ENCODE measurements at places on chromosomes 4 and X.

DNA sequence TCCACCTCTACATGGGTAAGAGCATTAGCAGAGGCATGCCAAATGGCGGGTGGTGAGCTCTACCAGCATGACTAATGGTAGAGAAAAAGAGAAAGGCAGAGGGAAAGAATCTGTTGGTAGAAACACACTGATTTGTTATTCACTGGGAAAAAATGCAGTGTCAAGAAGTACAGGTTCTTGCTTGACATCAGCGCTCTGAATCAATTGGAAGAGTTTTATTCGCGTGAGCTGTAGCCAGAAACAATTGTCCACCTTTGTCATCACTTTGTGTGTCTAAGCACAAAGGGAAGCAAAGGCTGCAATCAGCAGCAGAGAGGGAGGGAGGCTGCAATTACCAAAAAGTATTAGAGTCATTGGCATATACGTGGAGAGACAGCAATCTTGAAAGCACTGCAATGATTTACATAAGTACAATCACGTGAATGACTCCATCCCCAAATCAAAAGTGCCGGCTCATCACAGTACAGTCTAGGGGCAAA, 67.7 kb upstream of the HS3ST1 start:
- DNase-seq, result no peak

DNA sequence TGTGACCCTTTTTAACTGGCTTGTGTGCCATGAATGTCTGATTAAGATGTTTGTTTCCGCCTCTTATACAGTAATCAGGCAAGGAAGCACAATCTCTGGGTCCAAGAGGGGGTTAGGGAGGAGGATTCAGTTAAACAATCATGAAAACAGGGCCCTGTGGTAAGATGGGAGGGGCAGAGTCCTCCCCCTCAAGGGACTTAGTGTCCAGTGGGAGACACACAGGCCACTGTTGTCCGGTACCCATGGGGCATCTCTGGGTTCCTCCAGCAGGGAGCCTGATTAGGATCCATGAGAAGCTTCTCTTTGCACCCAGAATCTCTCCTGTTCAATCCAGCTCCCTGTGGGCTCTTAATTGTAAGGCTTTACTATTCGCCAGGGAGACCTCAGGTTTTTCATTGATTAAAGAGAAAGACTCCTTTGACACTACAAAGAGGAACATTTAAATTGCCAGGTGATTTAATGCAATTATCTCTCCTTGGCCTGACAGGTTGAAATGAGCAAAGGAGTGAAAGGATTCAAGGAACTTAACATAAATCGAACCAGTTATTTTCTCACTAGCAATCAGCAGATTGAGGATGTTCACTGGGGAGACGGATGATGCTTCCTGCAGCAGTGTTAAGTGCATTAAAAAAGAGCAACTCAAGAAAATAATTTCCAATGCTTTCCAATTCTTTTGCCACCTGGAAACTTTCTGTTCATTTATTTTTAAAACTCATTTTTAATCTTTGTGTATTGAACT, 225.4 kb downstream of the PTTG2 start:
- no peak for DNase-seq

GRCh38 chr4:150217808-150218207, 139.6 kb downstream of the DCLK2 start:
- DNase-seq, result no peak

- DNase-seq, result no peak
Observed at GRCh38 chr4:34046580-34046979, 2197.7 kb downstream of the ARAP2 start.

DNA sequence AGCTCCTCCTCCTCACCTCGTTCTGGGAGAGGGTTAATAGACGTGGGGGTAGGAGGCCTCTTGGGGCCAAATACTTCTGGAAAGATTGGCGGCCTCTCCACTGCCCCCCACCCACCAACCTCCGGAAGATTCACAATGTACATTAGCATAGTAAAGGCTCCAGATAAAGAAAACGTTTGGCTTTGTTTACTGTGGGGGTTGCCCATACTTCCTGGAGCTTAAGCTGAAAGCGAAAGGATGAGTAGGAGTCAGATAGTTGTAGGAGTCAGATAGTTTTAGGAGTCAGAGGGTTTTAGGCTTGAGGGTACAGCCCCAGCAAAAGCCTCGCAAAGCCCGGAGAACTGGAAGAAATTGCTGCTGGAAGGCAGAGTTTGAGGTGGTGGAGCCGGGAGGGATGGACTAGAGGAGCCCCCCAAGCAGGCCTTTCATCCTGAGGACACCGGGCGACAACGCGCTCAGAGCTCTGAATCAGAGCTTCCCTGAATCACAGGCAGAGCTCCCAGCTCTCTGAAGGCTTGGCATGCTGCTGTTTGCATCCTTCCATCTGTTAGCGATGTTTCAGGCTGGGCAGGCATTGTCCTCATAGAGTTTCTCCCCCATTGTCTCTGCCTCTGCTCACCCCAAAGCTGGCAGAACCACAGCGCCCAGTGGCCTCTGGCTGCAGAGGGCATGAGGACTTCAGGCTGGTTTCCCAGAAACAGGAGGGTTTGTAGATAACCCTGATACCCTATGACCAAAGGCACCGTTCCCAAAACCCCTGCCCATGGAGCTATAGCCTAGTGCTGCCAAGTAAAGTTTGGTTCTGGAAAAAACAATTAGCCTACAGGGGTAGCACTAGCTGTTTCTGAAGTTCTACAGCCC, 280.7 kb downstream of the BCOR start:
- DNase-seq, result no peak

GRCh38 chr4:40702800-40703151, 47.0 kb upstream of the NSUN7 start:
- DNase-seq, result no peak

DNA sequence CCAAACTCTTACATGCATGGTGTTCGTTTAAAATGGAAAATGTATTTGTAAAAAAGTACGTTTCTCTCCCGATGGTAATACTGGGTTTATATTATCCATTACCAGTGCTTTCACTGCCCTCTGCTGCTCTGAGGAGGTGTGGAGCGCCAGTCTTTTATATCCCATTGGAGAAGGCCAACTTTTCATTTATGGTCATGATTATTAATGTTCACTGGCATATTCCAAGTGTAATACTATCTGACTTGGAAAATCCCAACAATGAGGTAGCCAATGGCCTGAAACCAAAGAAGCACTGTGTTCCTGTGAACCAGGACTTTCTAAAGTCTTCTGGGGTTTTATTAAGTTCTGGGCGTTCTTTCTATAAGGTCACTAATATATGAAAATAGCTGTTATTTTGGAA, 80.7 kb downstream of the SYNPO2 start:
- no peak for DNase-seq

DNA sequence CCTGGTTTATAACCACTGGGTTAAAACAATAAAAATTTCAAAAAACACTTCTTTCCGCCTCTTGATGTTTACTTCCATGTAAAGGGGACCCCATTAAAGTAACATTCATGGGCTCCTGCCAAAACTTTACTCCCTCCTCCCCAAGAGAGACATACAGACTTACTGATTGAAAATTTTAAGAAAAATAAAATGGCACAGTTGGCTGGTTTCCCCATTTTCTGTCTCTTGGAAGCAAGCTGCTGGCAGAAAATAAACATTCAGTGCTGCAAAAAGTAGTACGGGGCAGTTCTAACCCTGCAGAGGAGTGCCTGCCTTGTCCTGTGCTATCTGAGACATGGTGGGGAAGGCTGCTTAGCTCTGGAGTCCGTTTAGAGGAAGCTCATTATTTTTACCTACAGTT, 187.3 kb upstream of the INTU start:
- DNase-seq, result no peak

DNA sequence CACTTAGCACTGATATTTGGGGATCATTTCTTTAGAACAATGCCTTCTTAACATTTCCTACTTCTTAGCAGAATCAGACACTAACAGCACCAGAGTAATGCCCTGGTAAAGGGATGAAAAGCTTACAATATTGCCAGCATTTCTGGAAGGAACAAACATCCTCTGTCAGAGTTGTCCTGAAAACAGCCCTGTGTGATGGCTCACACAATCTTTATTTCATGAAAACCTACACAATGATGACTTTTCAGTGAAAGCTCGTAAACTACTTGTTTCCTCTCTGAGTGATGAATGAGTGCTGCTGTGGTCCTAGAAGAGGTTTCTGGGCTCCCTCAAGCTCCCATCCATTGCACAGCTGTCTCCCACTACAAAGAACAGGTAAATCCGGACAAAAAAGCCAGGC, 52.8 kb downstream of the GPC4 start:
- DNase-seq, result no peak

GRCh38 chrX:139158256-139158655, 372.3 kb upstream of the F9 start:
- DNase-seq, result no peak

GRCh38 chr4:4969298-4969697, 50.0 kb downstream of the CYTL1 start:
- no peak for DNase-seq

GRCh38 chr4:85399270-85399669, 75.7 kb upstream of the ARHGAP24 start:
- DNase-seq, result no peak

GRCh38 chrX:15998350-15998749, 125.0 kb upstream of the GRPR start:
- DNase-seq, result no peak

DNA sequence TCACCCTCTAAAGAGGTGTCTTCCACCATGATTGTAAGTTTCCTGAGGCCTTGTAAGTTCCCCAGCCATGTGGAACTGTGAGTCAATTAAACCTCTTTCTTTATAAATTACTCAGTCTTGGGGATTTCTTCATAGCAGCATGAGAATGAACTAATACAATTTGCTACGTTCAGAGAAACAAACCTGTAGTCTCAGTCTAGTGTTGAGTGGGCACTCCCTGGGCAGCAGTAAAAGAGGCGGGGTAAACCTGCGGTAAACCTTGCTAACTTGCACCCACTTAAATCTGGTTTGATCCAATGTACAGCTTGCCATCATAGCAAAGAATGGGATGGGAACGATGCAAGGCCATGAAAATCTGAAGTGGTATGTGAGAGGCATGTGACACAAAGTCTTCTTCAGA, 22.4 kb downstream of the GRXCR1 start:
- no peak for DNase-seq

Measured in activated T-helper 1 cell treated with anti-CD3 and anti-CD28 coated beads, Interleukin-2, amount 50 U/mL, for 16 hours (primary cell).